Gastrocnemius medialis (tissue), 4 donors: ENCODE measurements at places on chromosomes 7 and 10.

DNA sequence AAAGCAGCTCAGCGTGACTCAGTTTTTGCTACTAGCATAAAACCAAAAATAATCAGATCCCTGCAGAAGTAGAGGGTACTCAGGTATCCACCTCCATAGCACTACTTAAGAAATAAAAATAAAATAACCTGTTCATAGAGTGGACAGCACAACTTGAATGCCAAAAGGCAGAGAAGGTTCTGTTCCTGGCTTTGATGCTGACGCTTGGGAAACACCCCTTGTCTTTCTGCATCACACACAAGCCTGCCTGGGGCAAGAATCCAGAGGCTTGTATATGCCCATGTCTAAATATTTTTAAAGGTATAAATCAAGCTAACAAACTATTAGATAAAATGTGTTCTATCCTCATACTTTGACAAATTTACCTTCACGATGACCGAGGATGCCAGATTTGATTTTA, 207.3 kb downstream of the KIAA1217 start:
- DNase-seq: peak; percentile 85

DNA sequence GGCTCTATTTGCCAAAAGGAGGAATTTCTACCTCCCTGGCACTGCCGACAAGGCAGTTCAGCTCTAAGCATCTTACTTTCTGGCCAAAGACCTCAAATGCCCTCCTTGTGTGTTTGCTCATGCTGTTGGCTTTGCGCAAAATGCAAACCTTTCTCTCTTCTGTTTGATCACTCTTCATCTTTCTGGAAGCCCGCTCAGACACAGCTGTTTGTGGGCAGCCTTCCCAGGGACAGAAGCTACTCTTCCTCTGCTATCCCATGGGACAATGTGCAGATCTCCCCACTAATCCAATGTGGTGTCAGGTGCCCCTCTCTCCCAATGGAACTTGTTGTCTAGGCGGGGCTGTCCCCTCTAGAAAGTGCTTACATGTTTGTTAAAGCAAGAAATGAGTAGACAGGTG, 278.7 kb downstream of the CCSER2 start:
- DNase-seq: no peak

- DNase-seq: peak; percentile 35
Observed at GRCh38 chr7:11540271-11540761, 291.7 kb downstream of the THSD7A start.

- DNase-seq: no peak
Observed at GRCh38 chr10:79329529-79329928, 17.7 kb upstream of the PPIF start.

- no peak for DNase-seq
Observed at GRCh38 chr10:103466734-103467133, 8.0 kb upstream of the CALHM1 start.

- DNase-seq: no peak
Observed at GRCh38 chr10:14507176-14507575, 176.5 kb upstream of the FRMD4A start.

DNA sequence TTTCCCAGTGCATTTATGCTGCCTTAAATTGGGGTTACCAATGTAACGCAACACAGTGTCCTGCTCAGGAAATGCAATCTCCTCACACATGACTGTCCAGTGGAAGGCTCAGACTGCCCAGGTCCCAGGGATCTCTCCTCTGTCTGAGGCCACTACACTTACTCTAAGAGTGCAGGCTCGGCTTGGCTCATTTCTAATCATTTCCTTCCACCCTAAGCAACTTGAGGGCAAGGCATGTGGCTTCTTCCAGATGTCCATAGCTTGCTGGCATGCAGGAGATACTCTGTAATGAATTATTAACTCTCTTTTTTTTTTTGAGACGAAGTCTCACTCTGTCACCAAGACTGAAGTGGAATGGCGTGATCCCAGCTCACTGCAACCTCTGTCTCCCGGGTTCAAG, 23.7 kb downstream of the PLAC9 start:
- DNase-seq: no peak

GRCh38 chr7:112449353-112449752, 907 bp upstream of the IFRD1 start:
- peak; percentile 54 for DNase-seq

DNA sequence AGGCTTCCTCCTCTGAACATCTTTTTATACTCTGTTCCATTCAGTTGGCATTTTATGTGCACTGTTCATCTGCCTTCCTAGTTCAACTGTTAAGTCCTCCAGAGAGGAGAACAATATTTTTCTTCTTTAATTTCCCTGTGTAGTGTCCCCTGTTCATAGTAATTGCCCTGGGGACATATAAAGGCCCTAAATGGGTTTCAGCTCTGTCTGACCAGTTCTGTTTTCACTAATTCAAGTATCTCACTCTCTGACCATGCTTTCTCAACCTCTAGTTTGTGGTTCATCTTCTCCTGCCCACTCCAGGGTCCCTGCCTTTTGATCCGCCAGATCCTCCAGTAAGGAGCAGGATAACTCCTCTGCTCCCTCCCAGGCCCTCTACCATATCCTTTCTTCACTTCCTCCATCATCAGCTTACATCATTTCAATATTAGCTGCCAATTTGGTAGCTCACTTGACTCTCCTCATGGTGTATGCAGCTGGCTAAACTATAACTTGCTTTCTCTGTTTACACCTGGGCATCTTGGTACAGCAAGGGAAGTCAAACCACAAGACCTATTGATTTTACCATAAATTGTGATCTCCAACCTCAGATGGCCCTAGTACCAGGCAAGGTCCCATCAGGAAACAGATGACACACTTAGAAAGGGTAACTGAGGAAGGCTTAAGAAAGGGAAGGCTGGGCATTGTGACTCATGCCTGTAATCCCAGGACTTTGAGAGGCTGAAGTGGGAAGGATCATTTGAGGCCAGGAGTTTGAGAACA, 17.7 kb upstream of the C10orf67 start:
- no peak for DNase-seq

GRCh38 chr10:7605565-7606295, 61.0 kb downstream of the ITIH5 start:
- no peak for DNase-seq

GRCh38 chr10:95785317-95785716, 29.4 kb downstream of the ENTPD1 start:
- DNase-seq: no peak

- no peak for DNase-seq
Observed at GRCh38 chr10:7314170-7314569, 96.7 kb downstream of the SFMBT2 start.

GRCh38 chr7:126657599-126658358, 595.0 kb downstream of the GRM8 start:
- no peak for DNase-seq

DNA sequence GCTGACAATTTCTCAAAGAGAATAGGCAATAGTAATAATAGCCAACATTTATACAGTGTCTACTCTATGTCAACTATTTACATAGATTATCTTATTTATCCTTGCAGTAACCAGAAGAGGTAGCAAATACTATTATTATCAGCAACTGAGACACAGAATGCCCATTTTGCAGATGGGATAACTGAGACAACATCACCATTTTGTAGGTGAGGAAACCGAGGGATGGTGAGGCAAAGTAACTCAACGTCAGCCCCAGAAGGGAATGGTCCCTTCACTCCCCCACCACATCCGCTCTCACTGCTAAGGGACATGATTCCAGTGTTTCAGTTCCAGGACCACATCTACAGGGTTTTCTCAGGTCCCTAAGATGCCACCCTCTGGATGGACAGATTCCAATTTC, 261.2 kb upstream of the NEBL start:
- no peak for DNase-seq

- no peak for DNase-seq
Observed at GRCh38 chr10:25178411-25178810, 3.6 kb downstream of the GPR158 start.

GRCh38 chr10:77381750-77382149, 255.9 kb downstream of the KCNMA1 start:
- no peak for DNase-seq

GRCh38 chr10:132538790-132539421, 1.3 kb downstream of the INPP5A start:
- DNase-seq: no peak

GRCh38 chr10:131925011-131925649, 24.3 kb downstream of the PPP2R2D start:
- DNase-seq: no peak

- DNase-seq: no peak
Observed at GRCh38 chr10:76055963-76056362, 624.5 kb downstream of the LRMDA start.

DNA sequence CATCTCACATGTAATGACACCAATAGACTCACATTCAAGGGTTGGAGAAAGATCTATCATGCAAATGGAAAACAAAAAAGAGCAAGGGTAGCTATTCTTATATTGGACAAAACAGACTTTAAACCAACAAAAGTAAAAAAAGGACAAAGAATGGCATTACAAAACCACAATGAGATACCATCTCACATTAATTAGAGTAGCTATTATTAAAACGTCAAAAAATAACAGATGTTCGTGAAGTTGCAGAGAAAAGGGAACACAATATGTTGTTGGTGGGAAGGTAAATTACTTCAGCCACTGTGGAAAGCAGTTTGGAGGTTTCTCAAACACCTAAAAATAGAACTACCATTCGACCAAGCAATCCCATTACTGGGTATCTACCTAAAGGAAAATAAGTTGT, 197.0 kb downstream of the SNX13 start:
- DNase-seq: no peak

DNA sequence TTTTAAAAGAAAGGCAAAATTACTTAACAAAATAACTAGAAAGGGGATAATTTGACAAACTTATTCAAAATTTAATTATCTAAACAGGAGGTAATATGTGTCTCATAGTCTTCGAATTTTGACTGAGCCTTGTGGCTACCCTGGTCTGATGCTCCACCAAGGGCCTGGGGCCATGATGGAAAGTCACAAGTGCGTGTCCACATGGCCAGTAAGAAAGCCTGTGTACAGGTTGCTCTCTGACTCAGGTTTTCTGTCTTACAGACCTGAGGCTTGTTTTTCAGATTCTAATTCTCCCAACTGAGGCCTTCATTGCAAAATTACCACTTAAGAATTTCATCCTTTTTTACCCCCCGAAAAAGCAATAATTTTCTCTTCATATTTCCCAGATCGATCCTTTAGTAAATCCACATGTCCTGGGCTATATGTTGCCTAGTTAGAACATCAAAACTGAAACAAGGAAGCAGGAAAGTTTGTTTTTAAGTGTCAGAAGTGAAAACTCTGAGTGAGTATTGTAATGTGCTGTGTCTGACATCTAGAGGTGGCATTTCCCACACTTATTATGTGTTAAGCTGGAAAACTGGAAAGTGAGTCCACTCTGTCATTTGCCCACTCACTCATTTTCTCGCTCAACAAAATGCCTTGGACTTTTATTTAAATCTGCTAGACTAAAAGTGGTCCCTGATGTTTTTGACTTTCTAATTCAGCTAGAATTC, 10.0 kb downstream of the CYP3A43 start:
- no peak for DNase-seq

GRCh38 chr10:4771554-4772201, 54.3 kb upstream of the AKR1E2 start:
- no peak for DNase-seq

DNA sequence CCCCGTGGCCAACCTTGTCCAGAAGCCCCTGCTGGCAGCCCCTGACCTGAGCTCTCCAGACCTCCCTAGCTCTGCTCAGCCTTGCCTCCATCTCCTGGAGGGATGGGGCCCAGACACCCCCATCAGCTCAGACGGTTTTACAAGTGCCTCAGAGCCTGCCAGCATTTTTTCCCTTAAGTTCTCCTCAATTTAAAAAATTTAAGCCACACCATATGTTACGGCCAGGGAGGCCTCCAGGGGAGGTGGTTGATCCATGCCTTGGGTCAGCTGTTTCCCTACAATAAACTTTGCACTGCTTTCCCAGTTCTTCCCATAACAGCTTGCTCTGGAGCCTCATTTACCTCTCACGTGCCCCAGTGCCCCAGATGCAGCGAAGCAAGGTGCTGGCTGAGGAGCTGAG, 143.5 kb downstream of the RGS10 start:
- no peak for DNase-seq

DNA sequence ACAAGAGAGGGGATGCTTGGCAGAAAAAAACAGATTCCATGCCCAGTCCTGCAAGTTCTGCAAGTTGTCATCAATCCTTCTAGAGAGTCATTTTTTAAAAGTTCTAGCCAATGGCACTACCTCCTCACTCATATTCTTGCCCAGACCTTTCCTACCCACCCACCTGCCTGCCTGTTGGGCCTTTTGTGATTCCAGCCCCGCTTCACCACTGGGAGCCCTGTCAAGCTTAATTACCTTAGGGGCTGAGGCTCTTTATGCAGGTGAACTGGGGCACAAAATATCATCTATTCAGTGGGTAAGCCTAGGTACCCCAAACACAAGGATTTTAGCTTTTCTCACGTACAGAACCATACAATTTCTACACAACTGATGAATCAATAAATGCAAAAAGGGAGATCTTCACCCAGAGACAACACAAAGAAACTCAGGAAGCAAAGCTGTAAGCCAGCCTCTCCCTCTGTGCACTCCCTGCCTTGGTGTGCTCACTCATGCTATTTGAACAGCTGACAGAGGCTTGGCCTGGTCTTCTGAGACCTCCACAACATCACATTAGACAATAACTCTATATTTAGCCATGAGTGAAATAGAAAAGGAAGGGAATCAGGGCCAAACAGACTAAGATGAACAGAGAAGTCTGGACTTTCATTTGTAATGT, 222.6 kb downstream of the HTR7 start:
- DNase-seq: no peak

- no peak for DNase-seq
Observed at GRCh38 chr10:124235232-124235631, 141.8 kb upstream of the CHST15 start.

DNA sequence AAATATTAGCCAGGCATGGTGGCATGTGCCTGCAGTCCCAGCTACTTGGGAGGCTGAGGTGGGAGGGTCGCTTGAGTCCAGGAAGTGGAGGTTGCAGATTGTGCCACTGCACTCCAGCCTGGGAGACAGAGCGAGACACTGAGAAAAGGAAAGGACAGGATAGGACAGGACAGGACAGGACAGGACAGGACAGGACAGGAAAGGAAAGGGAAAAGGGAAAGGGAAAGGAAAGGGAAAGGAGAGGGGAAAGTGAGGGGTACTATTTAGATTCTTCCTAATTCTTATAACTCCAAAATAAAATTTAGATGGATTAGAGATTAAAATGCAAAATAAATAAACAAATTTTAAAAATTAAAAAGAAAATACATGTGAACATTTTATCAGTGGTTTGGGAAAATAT, 58.7 kb downstream of the PIK3AP1 start:
- no peak for DNase-seq

- DNase-seq: no peak
Observed at GRCh38 chr10:4671451-4672145, 154.4 kb upstream of the AKR1E2 start.

DNA sequence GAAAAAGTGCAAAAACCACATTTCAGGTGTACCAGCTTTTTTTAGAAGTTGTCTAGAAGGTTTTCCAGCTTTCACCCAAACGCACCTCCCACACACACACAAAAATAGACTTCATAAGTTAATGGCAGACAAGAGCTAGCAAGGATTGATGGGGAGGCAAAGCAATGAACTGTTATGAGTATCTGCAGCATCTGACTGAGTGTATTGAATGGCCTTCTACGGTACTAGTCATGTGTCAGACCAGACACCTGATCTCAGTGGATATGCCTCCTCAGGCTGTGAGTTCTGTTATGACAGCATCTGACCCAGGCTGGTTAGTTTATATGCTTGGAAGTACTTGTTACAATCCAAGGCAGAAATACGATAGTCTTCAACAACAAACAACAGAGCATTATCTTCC, 406.1 kb upstream of the AUTS2 start:
- DNase-seq: no peak

- no peak for DNase-seq
Observed at GRCh38 chr7:25897261-25897782, 254.7 kb upstream of the NFE2L3 start.

GRCh38 chr7:66170309-66171231, 34.6 kb upstream of the TPST1 start:
- DNase-seq: peak; percentile 37
